Activated naive CD4-positive, alpha-beta T cell treated with anti-CD3 and anti-CD28 coated beads, Interleukin-2, amount 50 U/mL, for 72 hours (primary cell): ENCODE measurements at places on chromosomes 11 and 22. TPM values are rescaled to one million over a fixed set of nuclear protein-coding genes. Genes with fewer than 3 reads are reported as not detected.

PRR33 gene
- 0.20 TPM for total RNA-seq

BSX gene
- not detected for total RNA-seq

SNRPD3 gene
- total RNA-seq = 115 TPM

WNT11 gene
- total RNA-seq = 1.5 TPM

MMP8 gene
- total RNA-seq = not detected

OR5P2 gene
- total RNA-seq = not detected

DEUP1 gene
- total RNA-seq = not detected

PLAAT2 gene
- total RNA-seq = not detected

LMO2 gene
- not detected for total RNA-seq
